DMS79 (cell line): ENCODE measurements at places on chromosomes 7 and 10.

- no peak for DNase-seq
Observed at GRCh38 chr10:22978287-22978686, 50.4 kb downstream of the ARMC3 start.

GRCh38 chr10:104299031-104299904, 30.3 kb downstream of the GSTO2 start:
- DNase-seq, result no peak

DNA sequence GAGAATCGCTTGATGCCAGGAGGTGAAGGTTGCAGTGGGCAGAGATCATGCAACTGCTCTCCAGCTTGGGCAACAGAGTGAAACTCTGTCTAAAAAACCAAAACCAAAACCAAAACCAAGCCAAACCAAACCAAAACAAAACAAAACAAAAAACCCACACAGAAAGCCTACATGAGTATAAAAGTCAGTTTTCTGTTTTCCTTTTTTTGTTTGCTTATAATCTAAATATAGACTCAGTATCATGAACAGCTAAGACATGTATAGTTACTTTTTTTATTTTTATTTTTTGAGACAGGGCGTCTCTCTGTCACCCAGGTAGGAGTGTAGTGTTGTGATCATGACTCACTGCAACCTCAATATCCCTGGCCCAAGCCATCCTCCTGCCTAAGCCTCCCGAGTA, 16.8 kb upstream of the MTPN start:
- no peak for DNase-seq

- no peak for DNase-seq
Observed at GRCh38 chr7:4009211-4010060, 672.7 kb upstream of the FOXK1 start.

DNA sequence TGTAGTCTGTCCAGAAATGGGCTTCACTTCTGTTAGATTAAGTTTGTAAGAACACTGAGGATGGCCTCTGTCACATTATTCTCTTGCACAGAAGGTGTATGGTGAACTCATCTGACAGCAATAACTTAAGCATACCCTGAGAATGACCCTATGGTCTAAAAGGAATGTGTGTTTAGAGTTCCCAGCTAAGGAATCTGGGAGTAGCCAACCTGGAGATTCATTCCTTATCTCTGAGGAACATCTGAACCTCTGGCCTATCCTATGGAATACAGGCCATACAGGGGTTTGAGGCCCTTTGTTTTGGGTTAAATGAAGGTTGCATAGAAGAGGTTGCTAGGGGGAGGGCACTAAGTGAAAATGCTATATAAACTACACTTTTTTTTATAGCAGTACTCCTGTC, 41.4 kb downstream of the LAMB4 start:
- no peak for DNase-seq

- no peak for DNase-seq
Observed at GRCh38 chr10:114730291-114730690, 72.2 kb upstream of the ABLIM1 start.

DNA sequence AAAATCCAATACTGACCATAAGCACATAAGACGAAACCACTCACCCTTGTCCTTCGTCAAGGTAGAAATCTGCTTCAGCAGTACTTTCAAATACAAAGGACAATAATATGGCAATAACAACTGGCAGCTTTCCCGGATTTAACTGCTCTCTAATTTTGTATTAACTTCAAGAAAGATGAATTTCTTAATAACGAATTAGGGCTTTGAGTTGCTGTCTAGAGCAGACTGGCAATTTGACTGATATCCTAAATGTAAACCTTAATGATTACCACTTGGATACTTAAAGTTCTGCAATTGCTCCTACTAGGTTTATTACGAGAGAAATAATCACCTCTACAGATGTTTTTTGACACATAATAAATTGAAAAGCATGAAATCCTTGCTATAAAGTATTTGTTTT, 418.7 kb downstream of the MAGI2 start:
- DNase-seq, result no peak

GRCh38 chr10:74994854-74995253, 116.6 kb upstream of the SAMD8 start:
- DNase-seq, result no peak

DNA sequence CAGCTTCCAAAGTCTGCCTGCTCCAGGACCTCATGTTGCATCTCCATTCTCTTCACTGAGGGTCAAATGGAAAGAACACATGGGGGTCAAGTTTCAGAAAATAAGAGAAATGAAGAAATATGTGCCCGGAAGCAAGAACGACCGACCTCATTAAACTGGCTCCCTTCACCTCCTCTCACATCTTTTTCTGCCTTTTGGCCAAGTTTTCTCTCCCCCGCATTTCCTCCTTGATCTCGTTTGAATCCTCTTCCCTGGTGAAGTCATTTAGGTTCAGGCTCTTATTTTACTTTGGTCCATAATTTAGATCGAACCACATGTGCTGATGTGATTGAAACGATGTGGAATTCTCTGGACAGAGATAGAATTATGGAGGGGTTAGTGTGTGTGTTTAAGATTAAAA, 44.2 kb downstream of the EGFR start:
- no peak for DNase-seq

GRCh38 chr10:63798599-63799498, 277.6 kb downstream of the REEP3 start:
- no peak for DNase-seq

DNA sequence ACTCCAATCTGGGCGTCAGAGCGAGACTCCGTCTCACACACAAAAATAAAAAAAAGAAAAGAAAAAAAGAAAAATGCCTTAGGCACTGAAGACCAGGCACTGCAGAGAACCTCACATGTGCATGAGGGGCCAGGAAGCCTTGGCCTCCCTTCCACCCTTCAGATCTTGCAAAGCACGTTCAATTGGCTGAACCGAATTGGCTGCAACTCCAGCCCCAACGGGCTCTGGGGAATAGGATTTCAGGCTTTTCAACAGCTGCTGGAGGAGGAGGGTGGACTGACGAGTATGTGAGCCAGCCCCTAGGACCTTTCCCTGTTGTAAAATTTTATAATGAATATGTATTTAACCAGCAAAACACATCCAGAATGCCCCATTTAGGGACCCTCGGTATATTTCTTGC, 16.7 kb downstream of the TMEM120A start:
- peak; percentile 35 for DNase-seq

- no peak for DNase-seq
Observed at GRCh38 chr7:115387137-115387536, 465.2 kb downstream of the MDFIC start.

DNA sequence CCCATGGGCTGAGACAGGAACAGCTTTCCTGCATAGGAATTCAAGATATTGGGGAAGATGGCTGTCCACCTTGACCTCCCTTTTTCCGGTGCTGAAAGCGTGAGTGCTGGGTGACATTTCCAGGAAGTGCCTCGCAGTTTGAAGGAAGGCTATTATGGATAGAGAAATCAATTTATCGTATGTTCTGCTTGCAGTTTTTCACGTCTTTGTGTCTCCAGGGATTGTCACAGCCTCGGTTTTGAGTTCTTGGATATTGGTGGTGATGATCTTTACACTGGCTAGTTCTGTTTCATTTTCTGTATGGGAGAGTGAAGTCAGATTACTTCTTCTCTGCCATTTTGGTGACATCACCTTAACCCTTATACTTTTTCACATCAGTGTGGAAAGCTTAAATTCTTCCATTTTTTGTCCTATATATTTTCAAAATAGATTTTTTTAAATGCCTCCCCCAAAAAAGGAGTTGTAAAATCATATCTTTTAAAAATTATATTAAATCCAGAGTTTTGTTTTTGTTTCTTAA, 102.5 kb upstream of the APBB1IP start:
- no peak for DNase-seq

DNA sequence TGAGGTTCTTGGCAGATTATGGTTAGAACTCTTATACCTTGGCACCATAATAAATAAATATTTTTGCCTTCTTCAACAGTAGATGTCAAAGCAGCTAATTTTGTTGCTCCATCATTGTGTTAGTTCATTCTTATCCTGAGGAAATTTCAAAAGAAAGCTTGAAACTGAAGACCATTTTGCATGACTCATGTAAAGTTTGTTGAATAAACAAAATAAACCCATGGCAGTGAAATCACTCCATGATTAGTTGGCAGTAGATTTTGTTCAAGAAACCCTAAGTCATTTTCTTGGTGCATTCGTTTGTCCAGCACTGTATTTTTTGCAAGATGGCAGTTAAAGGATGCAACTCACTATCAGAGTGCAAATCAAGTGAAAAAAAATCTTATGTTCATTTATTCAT, 91.6 kb downstream of the HECW1 start:
- no peak for DNase-seq

GRCh38 chr7:132051311-132051710, 494.9 kb upstream of the PODXL start:
- DNase-seq, result no peak

GRCh38 chr10:12432402-12433189, 83.2 kb downstream of the CAMK1D start:
- DNase-seq, result peak; percentile 21

DNA sequence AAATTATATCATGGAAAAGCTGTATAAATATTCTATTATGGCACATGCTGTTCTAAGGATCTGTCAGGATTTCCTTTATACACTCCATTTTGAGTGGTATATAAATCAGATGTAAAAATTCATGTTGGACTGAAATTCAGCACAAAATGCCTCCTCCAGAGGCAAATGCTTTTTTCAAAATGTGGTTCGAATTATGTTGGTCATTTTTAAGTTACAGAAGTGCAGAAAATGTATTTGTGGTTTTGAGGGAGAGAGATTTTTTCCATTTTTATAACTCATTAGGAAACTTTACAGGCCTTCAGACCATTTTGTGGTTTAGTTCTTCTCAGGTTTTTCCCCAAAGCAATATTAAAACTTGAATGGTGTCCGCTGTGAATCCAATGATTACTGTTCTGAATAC, 2.9 kb downstream of the PPP1R3A start:
- no peak for DNase-seq

GRCh38 chr10:45371560-45371959, 2.5 kb upstream of the ALOX5 start:
- DNase-seq, result no peak

DNA sequence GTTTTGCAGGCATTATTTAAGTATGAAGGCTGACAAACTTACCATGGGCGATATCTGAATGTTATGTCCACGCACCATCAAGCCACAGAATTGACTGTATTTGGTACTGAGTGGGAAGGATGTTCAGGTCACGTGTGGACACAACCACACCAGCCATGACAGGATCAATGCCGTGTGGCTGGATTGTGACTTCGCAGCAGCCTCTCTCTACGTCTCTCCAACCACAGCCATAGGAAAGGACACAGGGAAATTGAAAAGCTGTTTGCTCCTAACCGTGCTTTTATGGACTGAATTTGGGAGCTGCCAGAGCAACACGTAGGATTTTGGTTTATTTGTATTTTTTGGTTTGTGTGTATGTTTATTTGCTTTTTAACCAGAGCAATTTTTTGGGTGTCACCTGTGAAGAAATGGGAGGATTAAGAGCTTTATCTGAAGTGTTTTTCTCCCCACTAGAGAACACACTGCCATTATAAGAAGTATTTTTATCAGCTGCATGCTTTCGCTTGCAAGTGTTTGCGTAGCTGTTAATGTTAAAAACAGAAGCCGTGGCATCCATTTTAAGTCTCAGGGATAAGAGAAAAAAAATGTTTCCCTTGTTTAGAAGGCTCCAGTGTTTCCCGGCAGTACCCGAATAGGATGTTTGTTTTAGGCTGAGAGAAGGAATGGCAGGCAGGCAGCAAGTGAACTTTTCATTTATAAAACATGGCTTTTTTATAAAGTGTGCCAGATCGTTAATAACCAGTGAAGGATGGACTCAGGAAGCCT, 401.1 kb upstream of the NFE2L3 start:
- peak; percentile 47 for DNase-seq

DNA sequence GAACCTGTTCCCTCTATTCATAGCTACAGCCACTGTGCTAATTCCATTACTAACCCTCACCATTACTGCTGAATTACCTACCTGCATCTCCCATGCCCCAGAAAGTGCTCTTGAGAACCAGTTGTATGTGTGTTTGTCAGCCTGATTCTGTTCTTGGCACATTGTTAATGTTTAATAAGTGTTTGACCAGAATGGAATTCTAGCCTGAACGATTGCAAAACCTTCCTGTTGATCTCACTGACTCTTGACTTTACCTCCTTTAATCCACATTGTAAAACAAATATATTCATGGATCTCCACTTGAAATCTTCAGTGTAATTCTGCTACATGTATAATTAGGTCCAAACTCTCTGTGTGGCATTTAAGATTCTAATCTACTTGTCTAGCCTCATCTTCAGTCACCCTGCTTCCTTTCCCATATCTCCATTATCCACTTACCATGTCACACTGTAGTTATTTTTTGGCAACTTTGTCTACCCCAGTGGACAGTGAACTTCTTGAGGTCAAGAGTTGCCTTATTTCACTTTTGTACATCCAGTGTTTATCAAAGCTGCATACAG, 4.9 kb downstream of the ZNF277 start:
- DNase-seq, result peak; percentile 26

DNA sequence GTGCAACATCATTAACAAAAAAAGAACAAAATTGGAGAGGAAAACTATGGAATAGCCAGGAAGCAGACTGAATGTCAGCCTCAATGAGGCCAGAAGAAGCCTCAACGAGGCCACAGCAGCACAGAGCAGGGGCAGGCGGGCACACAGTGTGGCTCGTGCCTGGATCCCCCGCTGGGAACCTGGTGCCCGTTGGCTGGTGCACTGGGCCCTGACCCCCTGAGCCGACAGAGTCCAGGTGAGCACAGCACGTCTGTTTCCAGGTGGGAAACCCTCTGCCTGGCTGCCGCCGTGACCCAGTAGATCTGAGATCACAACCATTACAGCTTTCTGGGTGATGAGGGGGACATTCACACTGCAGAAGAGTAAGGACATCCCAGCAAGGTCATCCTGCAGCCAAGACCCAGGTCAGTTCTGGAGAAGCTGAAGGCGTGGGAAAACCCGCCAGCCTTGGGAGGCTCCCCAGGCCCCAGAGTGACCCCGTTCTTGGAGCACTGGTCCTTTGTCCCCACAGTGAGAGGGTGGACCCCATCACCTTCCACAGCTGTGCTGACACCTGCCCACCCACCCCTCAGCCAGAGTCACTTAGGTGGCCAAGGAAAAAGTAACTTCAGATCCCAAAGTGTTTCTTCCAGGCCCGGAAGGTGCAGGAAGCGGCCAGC, 222.1 kb downstream of the ADARB2 start:
- no peak for DNase-seq

DNA sequence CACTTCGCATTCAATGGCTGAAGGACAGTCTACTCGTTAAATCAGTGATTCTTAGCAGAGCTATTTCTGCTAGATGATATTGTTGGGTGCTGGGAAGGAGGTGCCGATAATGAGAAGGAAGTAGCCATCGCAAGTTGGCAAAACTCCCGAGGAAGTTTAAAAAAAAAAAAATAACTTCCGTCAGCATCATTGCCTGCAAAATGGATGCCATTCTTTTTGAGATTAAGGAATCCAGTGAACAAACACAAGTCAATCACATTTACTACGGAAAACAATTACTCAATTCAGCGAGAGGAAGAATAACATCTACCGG, 74.4 kb upstream of the SFMBT2 start:
- no peak for DNase-seq

GRCh38 chr7:17120756-17121155, 177.7 kb upstream of the AHR start:
- no peak for DNase-seq

- DNase-seq, result no peak
Observed at GRCh38 chr10:124130198-124130900, 37.0 kb upstream of the CHST15 start.
